Dermis blood vessel endothelial cell (primary cell): ENCODE measurements at places on chromosomes 1 and 21. TPM values are rescaled to one million over a fixed set of nuclear protein-coding genes. Genes with fewer than 3 reads are reported as not detected.

- DNase-seq = peak; percentile 89
Observed at GRCh38 chr1:88180449-88181108, 503.5 kb upstream of the PKN2 start.

GRCh38 chr1:157580179-157580827, 17.6 kb downstream of the FCRL4 start:
- DNase-seq = peak; percentile 80

- DNase-seq = no peak
Observed at GRCh38 chr1:208433971-208434370, 189.8 kb upstream of the PLXNA2 start.

- DNase-seq = no peak
Observed at GRCh38 chr1:198238121-198238520, 81.3 kb downstream of the NEK7 start.

DNA sequence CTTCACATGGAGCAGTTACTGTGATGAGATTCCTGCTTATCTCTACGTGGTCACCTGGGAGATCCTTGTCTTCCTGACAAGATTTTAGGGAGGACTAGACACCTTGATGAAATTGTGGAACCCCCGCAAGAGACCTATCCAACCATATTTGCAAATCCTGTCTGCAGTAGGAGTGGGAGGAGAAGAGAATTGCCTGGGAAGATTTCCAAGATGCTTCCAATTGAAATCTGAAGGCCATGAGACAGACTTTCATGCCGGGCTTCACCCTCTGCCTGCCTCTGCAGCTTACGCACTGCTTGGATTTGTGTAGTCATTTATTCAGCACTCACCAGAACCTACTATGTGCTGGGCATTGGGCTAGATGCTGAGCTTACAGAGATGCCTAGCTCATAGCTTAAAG, 106.6 kb downstream of the OMA1 start:
- no peak for DNase-seq

GRCh38 chr1:47191940-47192457, 2.2 kb upstream of the PDZK1IP1 start:
- DNase-seq = no peak

DNA sequence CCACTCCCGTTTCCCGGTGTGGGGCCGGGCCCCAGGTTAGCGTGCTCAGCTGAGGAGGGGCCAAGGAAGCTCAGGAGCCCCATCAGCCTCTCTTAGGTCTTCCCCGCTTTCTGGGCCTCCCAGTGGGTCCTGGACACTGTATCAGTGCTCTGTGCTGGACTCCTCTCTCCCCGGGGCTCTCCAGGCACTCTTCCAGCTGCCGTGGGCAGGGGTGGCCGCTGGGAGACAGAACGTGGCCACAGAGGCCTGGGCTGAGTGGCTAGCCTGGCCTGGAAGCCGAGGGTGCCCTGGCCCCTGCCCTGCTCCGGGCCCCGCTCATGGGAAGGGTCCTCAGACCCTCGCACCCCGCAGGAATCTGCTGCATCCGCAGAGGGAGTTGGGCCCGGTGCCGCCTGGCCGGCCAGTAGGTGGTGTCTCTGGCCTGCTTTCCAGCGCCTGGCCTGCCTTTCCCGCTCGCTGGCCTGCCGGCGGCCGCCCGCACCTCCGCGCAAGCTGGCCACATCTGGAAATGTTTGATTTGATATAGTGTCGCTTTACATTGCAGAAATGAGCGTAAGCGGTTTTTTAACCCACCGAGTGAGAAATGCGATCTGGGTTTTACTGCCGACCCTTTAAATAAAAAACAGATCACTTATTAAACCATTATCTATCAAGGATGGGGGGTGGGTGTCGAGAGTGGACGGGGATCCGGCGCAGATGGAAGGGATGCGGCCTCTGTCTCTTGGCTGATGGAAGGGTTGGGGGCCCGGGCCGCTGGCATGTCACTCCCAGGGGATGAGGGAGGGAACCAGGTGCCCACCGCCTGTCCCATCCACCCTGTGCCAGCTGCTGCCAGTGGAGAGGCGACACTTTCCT, 74.4 kb upstream of the TTC34 start:
- DNase-seq = no peak

GRCh38 chr1:25137521-25138395, 94.5 kb downstream of the SYF2 start:
- no peak for DNase-seq

- no peak for DNase-seq
Observed at GRCh38 chr1:15796086-15796462, 11.4 kb downstream of the UQCRHL start.

GRCh38 chr1:44417351-44418021, 12.4 kb downstream of the RNF220 start:
- peak; percentile 60 for DNase-seq

- DNase-seq = no peak
Observed at GRCh38 chr21:35113064-35113463, 64.0 kb upstream of the RUNX1 start.

GRCh38 chr1:209456878-209457277, 126.6 kb upstream of the CAMK1G start:
- no peak for DNase-seq

- no peak for DNase-seq
Observed at GRCh38 chr1:230781131-230781530, 33.9 kb downstream of the CAPN9 start.

GRCh38 chr21:35601211-35601610, 459.1 kb downstream of the SETD4 start:
- DNase-seq = no peak

Gene TBX15
- total RNA-seq = not detected in 2 replicates

Gene TXLNA
- 83.7 and 93.6 TPM in 2 replicates for total RNA-seq

Gene ANKRD35
- total RNA-seq = 0.09 and 0.17 TPM in 2 replicates

Gene EPHA8
- not detected in 2 replicates for total RNA-seq

Gene COL24A1
- not detected in 2 replicates for total RNA-seq

Gene DLGAP3
- under 0.01 TPM in 1 of 2 replicates, not detected in the other for total RNA-seq

Gene LCE1F
- total RNA-seq = not detected in 2 replicates

Gene PLA2G2F
- total RNA-seq = not detected in 2 replicates

Gene TNFRSF14
- 109 and 155 TPM in 2 replicates for total RNA-seq

Gene QSOX1
- 100 and 121 TPM in 2 replicates for total RNA-seq
